ENCODE measurements at places on chromosomes 2 and 18.

GRCh38 chr18:9613550-9614400 lies 584 bp downstream of the PPP4R1 start:
- peak; percentile 46 for DNase-seq

DNA sequence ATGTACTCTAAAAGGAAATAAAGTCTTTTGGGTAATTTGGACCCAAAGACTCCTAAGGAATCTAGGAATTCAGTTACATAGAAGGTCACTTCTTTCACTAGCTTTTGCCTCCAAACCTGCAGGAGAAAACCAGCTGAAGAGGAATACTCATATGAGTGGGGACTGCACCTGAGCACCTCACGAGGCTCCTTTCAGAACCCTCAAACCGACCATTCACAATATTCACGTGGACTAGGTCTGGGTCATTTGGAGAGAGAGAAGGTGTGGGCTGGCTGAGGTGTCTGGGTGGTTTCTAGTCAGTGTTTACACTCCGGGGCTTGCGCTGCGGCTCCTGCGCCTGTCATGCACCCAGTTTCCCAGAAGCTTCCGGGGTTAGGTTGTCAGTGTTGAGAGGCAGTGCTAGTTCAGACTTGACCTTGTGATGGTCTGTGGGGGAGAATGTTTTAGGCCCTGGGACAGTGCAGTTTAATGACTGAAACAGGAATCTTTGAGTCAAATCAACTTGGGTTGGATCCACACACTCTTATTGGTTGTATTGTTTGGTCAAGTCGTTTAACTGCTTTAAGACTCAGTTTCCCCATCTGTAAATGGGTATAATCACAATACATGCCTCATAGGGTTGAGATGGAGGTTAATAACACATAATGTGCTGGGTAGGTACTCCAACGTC lies 78.4 kb downstream of the LIMS1 start:
- DNase-seq: no peak

- no peak for DNase-seq
These were observed 285.4 kb downstream of the ZNF516 start for GRCh38 chr18:76209597-76209996.

- DNase-seq: no peak
These were observed 1.4 kb downstream of the ARID5A start for GRCh38 chr2:96537734-96538486.

DNA sequence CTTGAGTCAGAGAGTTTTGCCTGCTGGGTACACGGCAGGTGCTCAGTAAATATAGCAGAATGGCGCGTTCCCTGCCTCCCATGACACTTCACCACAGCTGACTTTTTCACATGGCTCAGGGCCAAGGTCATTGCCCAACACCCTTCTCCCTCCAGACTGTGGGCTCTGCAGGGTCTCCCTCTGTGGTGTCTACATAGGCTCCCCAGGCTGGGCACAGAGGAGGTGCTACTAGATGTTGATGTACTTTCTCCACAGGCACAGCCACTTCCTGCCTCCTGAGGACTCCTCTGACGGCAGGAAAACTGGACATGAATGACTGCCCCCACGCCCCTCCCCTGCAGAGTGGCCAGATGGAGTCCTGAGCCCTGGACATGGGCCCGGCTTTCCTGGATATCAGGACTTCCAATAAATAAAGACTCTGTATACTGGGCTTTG lies 4.2 kb downstream of the CHCHD5 start:
- DNase-seq: no peak

DNA sequence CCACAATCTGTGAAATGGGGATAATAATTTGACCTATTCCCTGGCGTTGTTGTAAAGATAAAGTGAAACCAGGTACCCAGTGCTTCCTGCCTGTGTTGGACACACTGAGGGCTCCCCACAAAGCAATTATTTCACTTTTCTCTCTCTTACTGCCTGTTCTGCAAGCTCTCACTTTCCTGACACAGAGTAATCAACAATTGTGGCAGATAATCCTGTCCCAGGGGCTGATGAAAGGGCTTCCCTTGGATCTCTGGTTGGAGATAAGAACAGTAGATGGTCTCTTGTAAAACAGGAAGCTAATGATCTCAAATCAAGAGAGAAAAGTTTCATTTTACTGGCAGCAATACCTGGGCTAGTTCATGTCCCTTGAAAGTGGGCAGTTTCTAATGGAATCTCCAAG lies 190.4 kb upstream of the EPHA4 start:
- no peak for DNase-seq

Measured in NCI-H1930 (cell line).